ENCODE measurements at places on chromosomes 4 and X.

DNA sequence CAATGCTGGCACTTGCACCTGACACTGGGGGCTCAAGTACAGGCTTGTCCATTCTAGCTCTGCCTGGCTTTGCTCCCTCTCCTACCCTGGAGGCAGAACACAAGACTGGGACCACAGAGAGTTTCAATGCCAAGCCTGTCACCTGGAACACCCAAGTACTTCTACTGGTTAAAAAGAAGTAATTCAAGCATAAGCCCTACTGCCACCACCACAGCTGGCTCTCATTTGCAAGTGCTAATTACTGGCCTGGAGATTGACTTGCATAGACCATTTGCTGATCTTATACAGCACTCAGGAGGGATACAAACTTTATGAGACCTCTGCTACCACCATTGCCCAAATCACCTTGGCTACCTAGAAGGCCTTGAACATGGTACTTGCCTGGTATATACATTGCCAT, 1550.9 kb downstream of the C4orf33 start:
- no peak for DNase-seq

DNA sequence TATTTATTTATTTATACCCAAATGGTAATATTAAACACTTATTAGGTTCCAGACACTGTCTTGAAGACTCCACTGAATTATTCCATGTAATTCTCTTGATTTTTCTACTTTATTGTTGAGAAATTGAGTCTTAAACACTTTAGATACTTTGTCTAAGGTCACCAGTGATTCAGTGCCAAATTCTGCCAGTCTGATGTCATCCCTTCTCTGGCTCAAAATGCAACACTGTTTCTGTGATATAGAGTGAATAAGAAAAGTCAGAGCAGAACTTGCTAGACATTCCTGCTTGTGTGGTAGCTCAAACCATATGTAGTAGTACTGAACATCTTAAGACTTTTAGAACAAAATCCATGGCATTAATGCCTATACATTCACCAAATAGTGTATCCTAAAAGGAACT, 164.3 kb downstream of the GABRB1 start:
- no peak for DNase-seq

DNA sequence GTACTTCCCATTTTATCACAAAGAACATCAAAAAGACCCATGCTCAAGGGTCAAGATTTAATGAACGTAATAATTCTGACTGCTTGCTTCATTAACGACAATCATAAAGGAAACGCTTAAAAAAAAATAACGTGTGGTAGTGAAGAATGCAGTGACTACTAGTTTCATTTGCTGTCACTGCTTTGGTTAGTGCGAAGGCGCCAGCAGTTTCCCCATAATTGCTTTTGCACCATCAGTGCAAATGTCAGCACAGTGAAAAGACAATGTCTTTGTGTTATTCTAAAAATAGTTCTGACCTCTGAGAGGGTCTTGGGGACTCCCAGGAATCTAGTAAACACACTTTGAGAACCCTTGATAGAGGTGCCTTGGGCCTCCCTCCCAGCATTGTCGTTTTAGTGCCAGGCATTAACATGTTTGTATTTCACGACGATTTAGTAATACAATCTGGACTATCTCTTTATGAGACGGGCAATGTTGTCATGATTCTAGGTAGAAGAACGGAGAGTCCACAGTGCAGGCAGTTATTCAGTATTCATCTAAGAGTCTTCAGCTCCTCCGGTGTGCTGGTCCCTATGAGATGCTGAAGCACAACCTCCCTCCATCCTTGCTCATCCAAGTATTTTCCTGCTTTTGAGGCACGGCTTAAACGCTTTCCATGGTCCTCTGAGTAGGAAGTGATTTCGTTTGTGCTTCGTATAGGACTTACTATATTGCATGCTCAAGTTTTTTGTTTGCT, 71.0 kb downstream of the AFF1 start:
- peak; percentile 42 for DNase-seq

DNA sequence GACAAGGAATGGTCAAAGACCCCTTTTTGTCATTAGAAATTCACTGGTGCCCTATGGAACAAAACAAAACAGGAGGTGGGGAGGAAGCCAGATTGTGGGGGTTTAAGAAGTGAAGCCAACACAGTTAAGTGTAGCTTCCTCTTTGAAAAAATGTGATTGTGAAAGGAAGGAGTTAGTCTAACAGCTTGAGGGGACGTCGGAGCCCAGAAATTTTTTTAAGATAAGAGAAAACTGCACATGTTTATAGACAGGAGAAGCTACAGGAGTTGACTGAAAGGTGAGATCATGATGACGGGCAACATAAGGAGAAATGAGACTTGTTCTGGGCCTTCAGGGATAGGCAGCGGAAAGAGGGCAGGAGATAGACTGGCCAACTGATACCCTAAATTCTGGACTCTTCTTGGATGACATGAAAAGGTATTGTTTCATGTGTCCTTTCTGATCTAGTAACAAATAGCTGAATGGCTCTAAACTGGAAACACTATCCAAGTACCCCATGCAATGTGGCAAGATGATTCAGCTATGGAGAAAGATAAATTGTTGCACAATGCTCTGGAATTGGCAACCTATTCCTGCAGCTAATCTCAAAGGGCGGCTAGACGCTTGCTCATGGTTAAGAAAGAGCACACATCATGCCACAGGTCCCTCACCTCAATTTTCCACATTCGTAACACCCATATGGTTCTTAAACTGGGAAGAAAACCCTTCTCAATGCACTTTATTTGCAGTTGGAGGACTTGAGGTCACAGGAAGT, 3.7 kb upstream of the HDAC8 start:
- DNase-seq: no peak

GRCh38 chr4:176741253-176741652, 51.5 kb downstream of the VEGFC start:
- no peak for DNase-seq

DNA sequence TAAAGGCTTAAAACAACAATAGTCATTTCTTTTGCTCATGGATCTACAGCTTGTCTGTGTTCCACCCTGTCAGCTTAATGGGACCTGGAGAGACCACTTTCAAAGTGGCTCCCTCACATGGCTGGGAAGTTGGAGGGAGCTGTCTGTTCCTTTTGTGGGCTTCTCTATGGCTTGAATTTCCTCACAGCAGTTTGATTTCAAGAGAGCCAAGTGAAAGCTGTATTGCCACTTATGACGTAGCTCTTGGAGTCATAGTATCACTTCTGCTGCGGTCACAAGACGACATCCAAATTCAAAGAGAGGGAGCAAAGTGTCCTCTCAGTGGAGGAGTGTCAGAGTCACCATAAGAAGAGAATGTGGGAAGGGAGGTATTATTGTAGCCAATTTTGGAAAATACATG, 22.7 kb upstream of the ACSL1 start:
- no peak for DNase-seq

DNA sequence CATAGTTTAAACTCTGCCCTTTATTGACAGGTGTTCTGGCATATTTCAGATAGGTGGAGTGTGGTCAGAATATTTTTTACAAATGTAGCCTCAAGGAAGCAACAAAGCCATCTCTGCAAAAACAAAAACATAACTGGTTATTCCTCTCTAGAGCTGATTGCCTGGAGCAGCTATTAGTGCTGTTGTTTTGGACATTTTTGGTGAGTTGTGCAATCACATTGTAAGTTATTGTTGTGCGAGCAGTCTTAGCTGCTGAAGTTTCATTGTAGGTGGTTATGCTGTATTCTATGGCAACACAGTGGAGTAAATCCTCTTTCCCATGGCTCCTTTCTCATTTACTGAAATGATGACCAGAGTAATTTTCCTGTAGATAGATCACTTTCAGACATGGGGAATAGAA, 1413.0 kb downstream of the PCDH7 start:
- no peak for DNase-seq

GRCh38 chr4:2094545-2094944, 35.4 kb downstream of the NAT8L start:
- no peak for DNase-seq

GRCh38 chr4:154593868-154594267, 3.3 kb upstream of the FGA start:
- no peak for DNase-seq

DNA sequence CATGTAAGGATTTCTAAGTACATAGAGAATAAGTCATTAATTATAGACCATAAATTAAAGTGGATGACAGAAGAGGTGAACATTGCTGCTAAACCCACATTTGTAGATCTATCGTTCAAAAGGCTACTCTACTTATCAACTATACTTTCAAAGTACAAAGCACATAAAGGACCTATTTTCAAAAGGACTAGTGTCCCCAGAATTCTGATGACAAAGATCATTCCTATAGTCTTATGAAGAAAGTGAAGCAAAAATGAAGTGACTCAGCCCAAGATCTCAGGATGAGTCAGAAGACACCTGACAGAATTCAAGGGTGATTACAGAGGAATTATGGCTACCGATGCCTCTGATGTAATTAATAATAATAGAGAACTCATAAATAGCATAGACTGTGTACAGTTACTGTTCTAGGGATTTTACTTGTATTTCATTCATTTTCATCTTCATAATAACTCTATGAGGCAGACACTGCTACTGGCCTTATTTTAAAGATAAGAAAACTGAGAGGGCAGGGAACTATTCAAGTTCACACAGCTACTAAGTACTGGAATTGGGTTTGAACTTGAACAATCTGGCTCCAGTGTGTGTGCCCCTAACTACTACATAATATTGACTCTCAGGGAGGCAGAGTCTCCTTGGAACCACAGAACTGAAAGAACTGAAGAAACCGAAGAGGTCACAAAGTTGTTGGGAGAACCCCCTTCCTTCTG, 17.1 kb downstream of the USP46 start:
- no peak for DNase-seq

GRCh38 chr4:89024051-89024675, 32.8 kb downstream of the FAM13A start:
- DNase-seq: peak; percentile 68

DNA sequence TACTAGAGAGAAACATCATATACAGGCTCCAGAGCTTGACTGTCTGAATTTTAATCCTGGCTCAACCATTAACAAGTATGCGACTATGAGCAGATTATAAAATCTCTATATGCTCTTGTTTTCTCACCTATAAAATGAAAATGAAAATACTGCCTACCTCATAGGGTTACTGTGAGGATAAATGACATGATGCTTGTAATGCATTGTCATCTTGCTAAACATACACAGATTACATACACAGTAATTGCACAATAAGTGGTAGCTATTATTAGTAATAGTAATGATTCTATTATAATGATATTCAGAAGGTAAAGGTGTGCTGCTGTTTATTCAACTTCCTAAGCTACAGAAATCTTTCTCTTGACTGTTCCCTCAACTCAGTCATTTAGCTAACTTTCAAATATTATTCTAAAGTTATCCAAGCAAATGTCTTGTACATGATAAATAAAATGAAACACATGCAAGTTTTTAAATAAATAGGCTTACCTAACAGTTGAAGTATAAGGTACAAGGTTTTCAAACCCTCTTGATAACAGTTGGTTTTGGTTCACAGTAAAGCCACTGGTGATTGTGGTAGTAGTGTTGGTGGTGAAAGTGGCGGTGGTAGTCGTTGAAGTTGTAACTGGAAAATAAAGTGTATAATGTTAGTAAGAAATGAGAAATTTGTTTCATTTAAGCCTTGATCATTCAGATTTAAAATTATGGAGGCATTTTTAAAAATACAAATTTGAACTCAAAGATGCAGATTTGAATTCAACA, 38.9 kb downstream of the NUP62CL start:
- DNase-seq: no peak

GRCh38 chr4:83556006-83556707, 20.2 kb downstream of the GPAT3 start:
- no peak for DNase-seq

GRCh38 chr4:103032574-103032973, 13.1 kb upstream of the SLC9B1 start:
- peak; percentile 25 for DNase-seq

GRCh38 chrX:7168371-7168770, 20.4 kb upstream of the PUDP start:
- DNase-seq: no peak

GRCh38 chr4:10089346-10089745, 27.3 kb downstream of the WDR1 start:
- DNase-seq: no peak

DNA sequence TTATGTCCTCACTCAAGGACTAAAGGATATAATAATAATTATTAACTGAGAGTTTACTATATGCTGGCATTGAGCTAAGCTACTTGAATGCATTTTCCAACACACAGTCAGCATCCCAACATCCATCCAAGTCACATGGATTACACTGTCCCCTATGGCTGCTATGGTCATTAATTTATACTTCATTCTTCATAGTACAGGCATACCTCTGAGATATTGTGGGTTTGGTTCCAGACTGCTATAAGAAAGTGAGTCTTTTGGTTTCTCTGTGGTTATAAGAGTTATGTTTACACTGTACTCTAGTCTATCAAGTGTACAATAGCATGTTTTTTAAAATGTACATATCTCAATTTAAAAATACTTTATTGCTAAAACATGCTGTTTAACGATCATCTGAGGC, 89.2 kb downstream of the LNX1 start:
- no peak for DNase-seq

DNA sequence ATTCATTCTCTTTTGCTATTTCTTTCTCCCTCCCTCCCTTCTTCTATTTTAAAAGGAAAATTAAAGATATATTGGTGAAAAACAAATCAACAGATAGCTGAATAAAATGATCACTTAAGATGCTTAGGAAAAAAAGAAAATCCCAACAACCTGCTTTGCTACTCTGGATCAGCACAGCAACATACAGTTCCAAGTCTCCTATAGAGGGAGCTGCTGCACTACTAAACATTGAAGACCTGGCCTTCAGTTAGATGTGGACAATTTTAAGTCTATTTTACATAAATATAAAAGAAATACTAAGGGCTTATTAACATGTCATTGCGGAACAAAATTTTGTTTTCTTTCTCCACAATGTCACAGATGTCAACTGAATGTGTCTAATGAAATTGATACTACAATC, 226.4 kb downstream of the MAGEB5 start:
- no peak for DNase-seq

- DNase-seq: no peak
Observed at GRCh38 chr4:151402145-151402865, 6.7 kb upstream of the FHIP1A start.

DNA sequence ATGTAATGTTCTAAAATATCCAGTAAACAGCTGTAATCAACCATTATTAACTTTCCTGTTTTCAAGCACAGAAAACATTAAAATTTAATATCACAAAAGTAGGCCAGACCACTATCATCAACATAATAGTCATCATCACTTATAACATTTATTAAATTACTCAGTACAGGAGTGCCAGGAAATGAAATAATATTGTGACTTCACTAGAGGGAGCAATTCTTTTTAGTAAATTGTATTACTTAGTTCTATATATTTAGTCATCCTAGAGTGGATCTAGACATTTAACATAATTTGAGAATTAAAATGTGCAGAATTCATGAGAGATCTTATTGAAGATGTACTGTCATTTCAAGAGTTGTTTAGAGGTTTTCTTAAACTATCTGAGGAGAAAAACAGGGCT, 33.6 kb downstream of the PITX2 start:
- no peak for DNase-seq

GRCh38 chr4:41874398-41874797, 60.8 kb upstream of the TMEM33 start:
- DNase-seq: no peak

- DNase-seq: no peak
Observed at GRCh38 chrX:22047468-22047867, 15.3 kb downstream of the PHEX start.

- DNase-seq: no peak
Observed at GRCh38 chrX:121585626-121586025, 538.2 kb downstream of the GLUD2 start.
